ENCODE measurements at places on chromosomes 5 and 9. TPM values are rescaled to one million over a fixed set of nuclear protein-coding genes. Genes with fewer than 3 reads are reported as not detected.

The NUDT12 gene
- polyA plus RNA-seq: 8.7 TPM

The CCNO gene
- polyA plus RNA-seq: 1.0 TPM

The GOLGA1 gene
- polyA plus RNA-seq: 9.5 TPM

The SPATA6L gene
- 1.2 TPM for polyA plus RNA-seq

The CATSPER3 gene
- 1.3 TPM for polyA plus RNA-seq

The LRRC70 gene
- 10.1 TPM for polyA plus RNA-seq

The KCNT1 gene
- 0.25 TPM for polyA plus RNA-seq

The PCDHB4 gene
- polyA plus RNA-seq: 0.34 TPM

The MCIDAS gene
- 0.11 TPM for polyA plus RNA-seq

The PKD2L2 gene
- polyA plus RNA-seq: 0.07 TPM

The SMARCA2 gene
- 79.4 TPM for polyA plus RNA-seq

The PTBP3 gene
- polyA plus RNA-seq: 32.8 TPM

The ARAP3 gene
- 4.2 TPM for polyA plus RNA-seq

DNA sequence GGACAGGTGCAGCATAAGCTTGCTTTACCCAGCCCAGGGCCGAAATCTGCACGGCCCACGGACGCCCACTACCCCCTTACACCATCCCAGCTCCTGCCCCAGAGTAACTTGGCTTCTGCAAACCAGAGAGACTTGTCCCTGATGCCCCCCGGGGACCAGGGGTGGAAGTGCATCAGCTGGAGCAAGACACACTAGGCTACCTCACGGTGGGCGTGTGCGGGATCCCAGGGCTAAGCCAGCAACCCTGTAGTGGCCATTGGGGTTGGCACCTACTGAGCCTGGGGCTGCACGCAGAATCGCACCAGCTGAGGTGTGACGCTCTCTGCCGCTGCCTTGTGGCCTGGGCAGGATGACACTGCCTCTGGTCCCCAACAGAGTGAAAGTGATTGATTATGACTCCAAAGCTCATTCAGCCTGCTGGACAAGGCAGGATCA, 6.1 kb upstream of the ZNF79 start:
- no peaks in the 10 kb centered on the region for H3K36me3 ChIP-seq
- peaks cover 30% of the 10 kb centered on the region for H3K27me3 ChIP-seq
- no peak overlapping the region for H3K27ac ChIP-seq

DNA sequence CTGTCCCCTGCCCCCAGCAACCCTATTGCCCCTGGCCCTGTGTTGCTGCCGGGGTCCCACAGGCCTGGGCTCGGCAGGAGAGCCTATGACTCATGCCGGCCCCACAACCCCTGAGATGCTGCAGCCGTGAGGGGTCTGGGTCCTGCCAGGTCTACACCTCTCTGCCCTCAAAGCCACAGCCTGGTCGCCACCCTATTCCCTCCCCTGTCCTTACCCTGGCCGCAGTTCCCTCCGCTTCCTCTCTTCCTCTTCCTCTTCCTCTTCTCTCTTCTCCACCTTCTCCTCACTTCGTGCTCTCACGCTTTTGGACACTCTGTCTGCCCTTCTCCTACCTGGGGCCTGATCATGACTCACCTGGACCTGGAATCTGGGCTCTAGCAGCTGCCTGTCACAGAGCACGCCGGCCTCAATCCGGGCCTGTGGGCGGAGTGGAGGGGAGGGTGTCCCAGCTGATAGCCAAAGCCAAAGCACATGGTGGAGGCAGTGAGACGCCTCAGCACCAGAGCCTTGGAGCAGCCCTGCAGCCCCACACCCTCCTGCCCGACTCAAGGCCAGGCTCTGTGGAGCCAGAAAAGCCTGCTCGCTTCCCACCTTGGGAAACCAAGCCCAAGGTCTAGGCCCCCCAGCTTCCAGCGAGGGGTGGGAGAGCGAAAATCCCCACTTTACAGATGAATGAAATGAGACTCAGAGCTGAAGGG, 26.8 kb upstream of the CSF1R start:
- no peaks in the 10 kb centered on the region for H3K27me3 ChIP-seq
- no peaks in the 10 kb centered on the region for H3K4me1 ChIP-seq
- no peak overlapping the region for H3K27ac ChIP-seq
- no peaks in the 10 kb centered on the region for H3K36me3 ChIP-seq
- H3K4me3 ChIP-seq: no peak overlapping the region
- DNase-seq: no peak

DNA sequence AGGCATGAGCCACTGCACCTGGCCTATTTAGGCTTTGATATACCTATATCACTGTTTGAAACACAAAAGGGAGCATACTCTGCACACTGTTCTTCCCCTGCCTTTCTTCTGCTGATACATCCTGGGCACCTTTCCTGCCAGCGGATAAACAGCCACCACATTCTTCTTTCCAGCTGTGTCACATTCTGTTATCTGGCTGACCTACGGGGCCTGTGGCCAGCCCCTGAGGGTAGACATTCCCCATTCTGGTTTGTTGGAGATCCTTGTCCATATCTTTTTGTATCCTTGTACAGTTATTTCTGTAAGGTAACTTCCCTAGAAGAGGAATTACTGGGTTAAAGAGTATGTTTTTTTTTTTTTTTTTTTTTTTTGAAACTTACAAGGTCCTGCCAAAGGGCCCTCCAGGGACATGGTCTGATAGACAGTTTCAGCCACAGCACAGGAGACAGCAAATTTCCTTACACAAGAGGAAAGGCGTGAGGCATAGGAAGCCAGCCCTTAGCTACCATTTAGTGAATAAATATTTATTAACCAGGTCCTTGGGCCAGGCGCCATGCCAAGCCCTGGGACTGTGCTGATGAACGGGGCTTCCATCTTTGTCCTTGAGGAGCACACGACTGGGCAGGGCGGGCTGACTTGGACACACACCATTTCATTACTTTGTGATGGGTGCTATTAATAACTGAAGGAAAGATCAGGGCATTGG, 57.8 kb downstream of the ERGIC1 start:
- H3K4me1 ChIP-seq: no peaks in the 10 kb centered on the region
- no peaks in the 10 kb centered on the region for H3K27me3 ChIP-seq
- no peak overlapping the region for H3K27ac ChIP-seq
- peaks cover 62% of the 10 kb centered on the region for H3K36me3 ChIP-seq

DNA sequence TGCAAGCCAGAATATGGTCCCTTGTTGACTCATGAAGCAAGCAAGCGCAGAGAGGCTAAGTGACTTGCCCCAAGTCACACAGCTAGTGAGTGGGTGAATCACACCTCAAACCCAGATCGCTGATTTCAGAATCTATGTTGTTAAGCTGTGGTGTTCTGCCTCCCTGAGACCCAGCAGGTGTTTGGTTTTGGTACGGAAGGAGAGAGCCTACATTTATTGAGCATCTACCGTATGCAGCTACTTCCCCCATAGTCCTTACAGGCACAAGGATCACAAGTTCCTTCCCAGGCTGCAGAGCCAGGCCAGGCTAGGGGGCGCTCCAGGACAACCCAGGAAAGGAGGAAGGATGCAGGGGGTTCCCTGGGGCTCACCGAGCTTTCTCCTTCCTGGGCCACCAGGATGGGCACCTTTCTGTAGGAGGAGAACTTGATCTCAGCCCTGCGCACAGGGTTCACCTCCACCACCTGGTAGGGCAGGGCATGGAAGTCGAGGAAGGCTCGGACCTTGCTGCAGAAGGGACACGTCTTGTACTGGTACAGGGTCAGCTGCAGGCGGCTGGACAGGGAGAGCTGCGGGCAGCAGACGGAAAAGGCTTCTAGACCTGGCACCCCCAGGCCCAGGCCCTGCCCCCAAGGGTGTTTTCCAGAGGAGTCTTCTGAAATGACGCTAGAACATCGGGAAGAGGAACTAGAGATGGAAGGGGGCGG, 2.5 kb downstream of the PTGES2 start:
- peaks cover 50% of the 10 kb centered on the region for H3K36me3 ChIP-seq
- no peak overlapping the region for H3K4me3 ChIP-seq
- no peak overlapping the region for H3K27ac ChIP-seq
- peaks cover 32% of the 10 kb centered on the region for H3K4me1 ChIP-seq
- DNase-seq: no peak
- H3K27me3 ChIP-seq: no peaks in the 10 kb centered on the region

DNA sequence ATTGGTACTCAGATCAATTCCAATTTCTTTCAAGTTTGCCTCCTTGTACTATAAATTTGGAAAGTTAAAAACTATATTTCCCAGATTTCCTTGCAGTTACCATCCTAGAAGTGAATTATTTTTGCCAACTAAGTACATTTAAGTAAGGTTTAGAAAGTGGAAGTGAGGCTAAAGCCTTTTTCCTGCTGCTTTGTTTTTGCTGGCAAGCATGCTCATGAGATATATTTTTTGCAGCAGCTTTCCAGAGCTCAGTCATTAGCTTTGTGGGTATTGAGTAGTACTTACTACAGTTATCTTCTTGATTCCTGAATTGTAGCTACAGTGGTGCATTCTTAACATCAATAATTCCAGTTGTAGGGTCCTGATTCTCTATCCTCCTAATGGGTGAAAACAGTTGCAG, 3.5 kb upstream of the BTF3 start:
- no peak for DNase-seq
- H3K27ac ChIP-seq: no peak overlapping the region
- peaks cover 8% of the 10 kb centered on the region for H3K27me3 ChIP-seq
- peaks cover 12% of the 10 kb centered on the region for H3K4me1 ChIP-seq
- no peak overlapping the region for H3K4me3 ChIP-seq

DNA sequence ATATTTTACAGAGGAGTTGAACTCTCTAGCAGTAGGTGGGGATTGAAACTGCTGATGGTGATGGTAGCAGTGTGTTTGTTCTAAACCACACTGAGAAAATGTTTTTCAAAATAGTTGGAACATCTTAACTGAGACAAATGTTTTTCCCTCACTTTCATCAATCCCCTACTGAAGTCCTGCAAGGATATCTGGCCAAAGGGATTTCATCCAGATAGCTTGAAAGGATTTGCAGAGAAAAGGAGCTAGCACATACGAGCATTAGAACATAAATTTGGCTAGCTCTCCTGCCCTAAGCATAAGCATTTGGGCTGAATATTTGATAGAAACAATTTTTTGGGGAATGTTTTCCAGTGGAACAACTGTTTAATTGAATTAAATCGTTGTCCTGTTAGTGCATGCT, 153.9 kb downstream of the CDH9 start:
- H3K27ac ChIP-seq: no peak overlapping the region
- DNase-seq: no peak
- H3K4me3 ChIP-seq: no peak overlapping the region
- no peaks in the 10 kb centered on the region for H3K27me3 ChIP-seq

GRCh38 chr5:93422652-93423280, 158.3 kb downstream of the NR2F1-AS1 start:
- no peaks in the 10 kb centered on the region for H3K4me1 ChIP-seq
- no peak overlapping the region for H3K27ac ChIP-seq
- DNase-seq: no peak

DNA sequence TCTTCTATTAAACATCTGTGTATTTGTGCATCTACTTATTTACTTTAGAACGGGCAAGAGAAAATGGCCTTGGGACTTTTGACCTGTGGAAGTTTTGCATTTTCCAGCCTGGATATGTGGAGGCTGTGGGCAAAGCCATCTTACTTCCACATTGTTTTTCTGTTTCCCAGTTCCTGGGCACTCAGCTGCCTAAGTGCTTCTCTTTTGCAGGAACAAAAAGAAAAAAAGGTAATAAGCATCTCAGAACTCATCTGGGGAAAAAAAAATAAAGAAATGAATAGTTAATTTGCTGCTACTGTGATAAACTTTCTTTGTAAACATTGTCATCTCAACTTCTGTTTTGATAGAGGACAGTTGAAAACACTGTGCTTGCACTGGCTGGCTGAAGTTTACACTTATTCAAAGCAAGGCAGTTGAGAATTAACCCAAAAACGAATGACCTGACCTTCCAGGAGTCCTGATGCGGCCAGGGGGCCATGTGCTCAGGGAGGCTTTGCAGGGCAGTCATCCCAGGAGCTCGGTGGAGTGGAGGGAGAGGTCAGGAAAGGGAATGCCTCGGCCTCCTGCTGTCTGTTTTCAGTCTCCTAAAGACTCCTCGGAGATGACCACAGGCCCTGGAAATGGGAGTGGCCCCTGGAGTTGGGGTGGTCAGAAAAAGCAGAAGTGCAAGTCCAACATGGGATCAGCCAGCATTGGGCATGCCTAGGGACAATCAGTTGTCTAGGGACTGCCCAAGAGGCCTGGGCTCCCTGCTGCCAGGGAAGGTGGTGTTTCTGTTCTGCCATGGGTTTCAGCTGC, 75.5 kb downstream of the RAI14 start:
- no peaks in the 10 kb centered on the region for H3K4me1 ChIP-seq
- no peak for DNase-seq
- H3K27ac ChIP-seq: no peak overlapping the region
- no peaks in the 10 kb centered on the region for H3K27me3 ChIP-seq
- H3K36me3 ChIP-seq: no peaks in the 10 kb centered on the region
- H3K4me3 ChIP-seq: no peak overlapping the region

GRCh38 chr5:112109331-112110007, 309.6 kb downstream of the EPB41L4A start:
- H3K27ac ChIP-seq: no peak overlapping the region
- H3K4me1 ChIP-seq: no peaks in the 10 kb centered on the region
- H3K4me3 ChIP-seq: no peak overlapping the region
- H3K36me3 ChIP-seq: no peaks in the 10 kb centered on the region

DNA sequence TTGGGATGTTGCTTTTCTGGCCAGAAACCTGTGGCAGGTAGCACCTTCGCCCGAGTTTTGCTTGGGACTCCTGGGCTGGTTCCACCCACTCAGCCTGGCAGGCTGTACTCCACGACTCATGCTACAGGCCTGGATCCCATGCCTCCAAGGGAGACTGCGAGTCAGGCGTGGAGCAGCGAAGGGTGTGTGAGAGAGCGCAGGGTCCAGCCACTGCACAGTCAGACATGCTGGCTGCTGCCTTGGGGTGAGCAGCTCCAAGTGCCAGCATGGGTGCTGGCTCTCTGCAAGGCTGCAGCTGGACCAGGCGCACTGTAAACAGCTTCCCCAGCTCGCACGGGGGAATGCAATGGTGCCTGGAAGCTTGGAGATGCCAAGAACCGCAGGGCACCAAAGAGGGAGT, 249.6 kb upstream of the EDIL3 start:
- DNase-seq: no peak
- H3K36me3 ChIP-seq: no peaks in the 10 kb centered on the region
- no peaks in the 10 kb centered on the region for H3K27me3 ChIP-seq
- H3K27ac ChIP-seq: no peak overlapping the region

GRCh38 chr9:99150451-99151171, 45.7 kb downstream of the TGFBR1 start:
- H3K27ac ChIP-seq: peak overlapping the region; percentile 73
- H3K4me3 ChIP-seq: no peak overlapping the region
- DNase-seq: peak; percentile 70

DNA sequence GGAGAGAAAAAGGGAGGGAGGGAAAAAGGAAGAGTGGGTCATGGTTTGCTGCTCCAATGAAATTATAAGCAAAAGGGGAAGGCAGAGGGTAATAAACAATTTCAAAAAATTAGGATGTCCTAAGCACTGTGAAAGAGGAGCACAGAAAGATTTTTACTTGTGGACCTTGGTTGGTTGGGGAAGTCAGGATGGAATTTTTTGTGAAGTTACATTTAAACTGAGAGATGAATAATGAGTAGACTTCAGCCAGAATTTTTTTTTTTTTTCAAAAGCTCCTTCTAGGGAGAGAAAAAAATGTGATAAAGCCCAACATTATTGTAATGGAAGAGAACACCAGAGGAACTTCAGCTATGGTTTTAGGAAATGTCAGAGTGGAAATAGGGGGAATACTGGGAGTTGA, 515.9 kb upstream of the PAPPA start:
- no peak overlapping the region for H3K4me3 ChIP-seq
- H3K4me1 ChIP-seq: no peaks in the 10 kb centered on the region
- H3K27me3 ChIP-seq: no peaks in the 10 kb centered on the region
- H3K27ac ChIP-seq: no peak overlapping the region
- DNase-seq: no peak
